ENCODE measurements at places on chromosomes 13 and 19. TPM values are rescaled to one million over a fixed set of nuclear protein-coding genes. Genes with fewer than 3 reads are reported as not detected.

The FPR1 gene
- not detected for total RNA-seq

The FPR2 gene
- total RNA-seq, result not detected

The PCDH8 gene
- total RNA-seq, result not detected

The DPRX gene
- total RNA-seq, result not detected

The CRLF1 gene
- 1.3 TPM for total RNA-seq

The CGB2 gene
- total RNA-seq, result 0.34 TPM

The ZNF610 gene
- 1.8 TPM for total RNA-seq

The SIGLEC8 gene
- not detected for total RNA-seq

The ZNF358 gene
- total RNA-seq, result 32.4 TPM

The SLITRK5 gene
- 4.9 TPM for total RNA-seq

The PRR20C gene
- not detected for total RNA-seq

The FAM98C gene
- total RNA-seq, result 12.8 TPM
